ENCODE measurements at places on chromosomes 4 and X. TPM values are rescaled to one million over a fixed set of nuclear protein-coding genes. Genes with fewer than 3 reads are reported as not detected.

Gene RTL5
- total RNA-seq, result 5.6 TPM

Gene AMTN
- not detected for total RNA-seq

Gene TRMT10A
- total RNA-seq, result 7.5 TPM

Gene NRK
- 1.2 TPM for total RNA-seq

Gene SPATA4
- total RNA-seq, result not detected

Gene ASB12
- 0.06 TPM for total RNA-seq

Gene PLS3
- 974 TPM for total RNA-seq

Gene TKTL2
- total RNA-seq, result not detected

Gene PHEX
- total RNA-seq, result 0.66 TPM

Gene P2RY10
- total RNA-seq, result not detected

Gene TLR10
- total RNA-seq, result not detected

Gene HELT
- not detected for total RNA-seq

Gene REPS2
- total RNA-seq, result 0.37 TPM

Gene FMR1NB
- not detected for total RNA-seq

Gene CXorf49
- total RNA-seq, result not detected

Gene ZNF518B
- total RNA-seq, result 26.8 TPM

Gene TRPC5OS
- not detected for total RNA-seq

Gene POF1B
- total RNA-seq, result not detected

Gene POU3F4
- under 0.01 TPM for total RNA-seq

Gene MAGEH1
- total RNA-seq, result 45.7 TPM

Gene TCP11X2
- total RNA-seq, result not detected

Gene NUP62CL
- not detected for total RNA-seq

Gene NPY2R
- 117 TPM for total RNA-seq

Gene ABCG2
- total RNA-seq, result 1.7 TPM

Gene RBM46
- total RNA-seq, result under 0.01 TPM

Gene PCGF3
- total RNA-seq, result 26.2 TPM

Gene TMLHE
- 16.5 TPM for total RNA-seq

Gene PAGE5
- not detected for total RNA-seq

Gene F11
- not detected for total RNA-seq

Gene ARHGEF38
- total RNA-seq, result not detected

Gene MAGEA11
- total RNA-seq, result not detected

Gene HSFX3
- not detected for total RNA-seq

Gene IGBP1
- 67.0 TPM for total RNA-seq

Gene SATL1
- total RNA-seq, result not detected

Gene NOX1
- total RNA-seq, result not detected

Gene SMAD1
- 8.9 TPM for total RNA-seq

Gene ALB
- total RNA-seq, result not detected

Gene HSPA4L
- 6.5 TPM for total RNA-seq

Gene SCARB2
- 562 TPM for total RNA-seq

Gene NLRP2B
- total RNA-seq, result not detected

Gene NDNF
- total RNA-seq, result 0.25 TPM

Gene TLL1
- under 0.01 TPM for total RNA-seq

Gene WNK3
- total RNA-seq, result 0.26 TPM

Gene COX7B2
- not detected for total RNA-seq
